ENCODE measurements at places on chromosomes 16 and 17.
A peak's percentile ranks its signal among the peaks of the same experiment; 100 is the strongest.

DNA sequence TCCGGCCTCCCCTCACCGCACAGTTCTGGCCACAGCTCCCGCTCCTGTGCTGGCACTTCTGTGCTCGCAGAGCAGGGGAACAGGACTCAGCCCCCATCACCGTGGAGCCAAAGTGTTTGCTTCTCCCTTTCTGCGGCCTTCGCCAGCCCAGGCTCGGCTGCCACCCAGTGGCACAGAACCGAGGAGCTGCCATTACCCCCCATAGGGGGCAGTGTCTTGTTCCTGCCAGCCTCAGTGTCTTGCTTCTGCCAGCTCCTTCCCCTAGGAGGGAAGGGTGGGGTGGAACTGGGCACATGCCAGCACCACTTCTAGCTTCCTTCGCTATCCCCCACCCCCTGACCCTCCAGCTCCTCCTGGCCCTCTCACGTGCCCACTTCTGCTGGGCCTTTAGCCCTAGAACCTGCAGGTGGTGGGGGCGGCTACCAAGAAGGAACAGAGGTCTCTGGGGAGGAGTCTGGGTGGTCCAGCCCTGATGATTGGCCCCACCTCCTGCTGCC lies 645 bp upstream of the ELMO3 start:
- peak; percentile 46 for DNase-seq

DNA sequence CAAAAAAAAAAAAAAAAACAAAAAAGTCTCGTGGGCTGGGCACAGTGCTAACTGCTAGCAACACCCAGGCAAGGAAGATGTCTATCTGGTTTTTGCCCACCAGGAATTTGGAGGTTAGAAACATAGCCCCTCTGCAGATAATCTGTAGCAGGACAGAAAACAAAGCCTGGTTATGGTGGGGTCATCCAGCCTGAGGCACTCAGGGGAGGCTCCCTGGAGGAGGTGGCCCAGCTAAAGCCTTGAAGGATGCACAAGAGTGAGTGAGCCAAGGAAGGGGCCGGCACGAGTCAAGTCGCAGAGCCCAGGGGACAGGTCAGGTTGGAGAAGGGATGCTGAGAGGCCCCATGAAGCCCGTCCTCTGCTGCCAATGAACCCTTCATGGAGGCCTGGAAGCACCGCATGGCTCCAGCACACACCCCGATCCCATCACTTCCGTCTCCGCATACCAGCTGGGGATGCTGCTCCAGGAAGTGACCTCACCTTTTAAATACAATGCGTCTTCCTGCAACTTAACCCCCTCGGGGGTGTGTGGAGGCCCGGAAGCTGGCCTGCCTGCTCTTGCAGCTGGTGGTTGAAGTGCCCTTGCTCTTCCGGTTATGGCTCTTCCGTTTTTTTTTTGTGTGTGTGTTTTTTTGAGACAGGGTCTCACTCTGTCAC lies 86.5 kb downstream of the ENGASE start:
- DNase-seq: peak; percentile 43

DNA sequence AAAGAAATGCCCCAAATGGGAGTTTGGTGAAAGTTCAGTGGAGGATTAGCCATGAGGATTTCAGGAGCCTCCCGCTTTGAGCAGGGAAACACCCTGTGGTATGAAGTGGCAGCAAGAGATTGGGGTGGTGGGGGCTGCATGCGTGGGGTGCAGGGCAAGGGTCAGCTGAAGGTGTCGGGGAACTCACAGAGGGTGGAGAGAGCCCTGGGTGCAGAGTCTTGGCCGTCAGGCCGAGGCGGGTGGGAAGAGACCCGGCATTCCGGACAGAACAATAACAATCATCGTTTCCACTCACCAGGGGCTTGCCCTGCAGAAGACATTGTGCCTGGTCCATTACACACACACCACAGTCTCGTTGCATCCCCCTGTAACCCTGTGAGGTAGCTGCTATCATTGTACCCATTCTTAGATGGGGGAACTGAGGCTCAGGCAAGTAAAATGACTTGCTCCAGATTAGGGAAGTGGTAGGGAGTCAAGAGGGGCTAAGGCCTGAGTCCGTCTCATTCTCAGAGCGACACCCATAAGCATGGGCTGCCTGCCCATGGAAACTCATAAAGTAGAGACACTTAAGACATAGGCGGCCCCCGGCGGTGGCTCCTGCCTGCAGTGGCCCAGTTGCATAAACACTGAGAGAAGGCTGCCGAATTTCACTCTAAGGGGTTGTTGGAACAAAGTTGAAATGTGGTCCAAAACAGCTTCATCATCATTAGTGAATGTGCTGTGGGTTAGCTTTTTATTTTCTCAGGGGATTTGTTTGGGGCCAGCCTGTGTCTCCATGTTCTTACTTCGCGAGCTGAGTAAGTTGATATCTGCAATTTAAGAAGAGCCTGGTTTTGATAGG lies 93.3 kb downstream of the CMIP start:
- DNase-seq: no peak

DNA sequence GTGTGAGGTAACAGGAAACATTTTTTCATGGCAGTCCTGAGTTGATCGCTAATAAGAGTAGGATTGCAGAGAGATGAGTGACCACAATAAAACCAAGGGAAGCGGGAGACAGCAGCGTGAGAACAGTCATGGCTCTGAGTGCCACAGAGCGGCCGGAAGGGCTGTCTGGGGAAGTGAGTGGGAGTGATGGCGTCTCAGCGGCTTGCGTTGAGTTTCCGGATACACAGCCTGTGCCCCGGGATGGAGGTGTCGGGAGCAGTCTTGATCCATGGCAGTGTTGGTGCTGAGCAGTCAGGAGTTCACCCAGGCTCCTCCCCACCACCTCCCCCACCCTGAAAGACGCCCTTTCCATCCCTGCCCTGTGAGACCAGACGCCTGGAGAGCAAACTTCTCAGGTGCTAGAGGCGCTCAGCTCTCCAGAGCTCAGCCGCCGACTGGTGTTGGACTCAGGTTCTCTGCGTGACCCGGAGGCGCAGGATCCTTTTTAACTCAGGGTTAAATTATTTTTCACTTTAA lies 59.8 kb downstream of the BANP start:
- DNase-seq: no peak

- DNase-seq: no peak
These were observed 21.6 kb upstream of the CACNG5 start for GRCh38 chr17:66813296-66813695.

DNA sequence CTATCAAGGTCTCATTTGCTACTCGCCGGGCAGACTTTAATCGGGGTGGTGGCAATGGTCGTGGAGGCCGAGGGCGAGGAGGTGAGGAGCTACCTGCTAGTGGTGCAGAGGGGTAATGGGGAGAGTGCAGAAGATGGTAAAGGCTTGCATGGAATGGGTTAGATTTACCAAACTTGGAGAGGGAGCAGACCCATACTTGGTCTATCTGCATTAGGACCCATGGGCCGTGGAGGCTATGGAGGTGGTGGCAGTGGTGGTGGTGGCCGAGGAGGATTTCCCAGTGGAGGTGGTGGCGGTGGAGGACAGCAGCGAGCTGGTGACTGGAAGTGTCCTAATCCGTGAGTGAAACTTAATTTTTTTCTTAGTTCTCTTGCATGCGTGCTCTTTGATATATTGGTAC lies 10.1 kb downstream of the FUS start:
- no peak for DNase-seq

GRCh38 chr16:84818989-84819643 lies 669 bp upstream of the CRISPLD2 start:
- DNase-seq: no peak

DNA sequence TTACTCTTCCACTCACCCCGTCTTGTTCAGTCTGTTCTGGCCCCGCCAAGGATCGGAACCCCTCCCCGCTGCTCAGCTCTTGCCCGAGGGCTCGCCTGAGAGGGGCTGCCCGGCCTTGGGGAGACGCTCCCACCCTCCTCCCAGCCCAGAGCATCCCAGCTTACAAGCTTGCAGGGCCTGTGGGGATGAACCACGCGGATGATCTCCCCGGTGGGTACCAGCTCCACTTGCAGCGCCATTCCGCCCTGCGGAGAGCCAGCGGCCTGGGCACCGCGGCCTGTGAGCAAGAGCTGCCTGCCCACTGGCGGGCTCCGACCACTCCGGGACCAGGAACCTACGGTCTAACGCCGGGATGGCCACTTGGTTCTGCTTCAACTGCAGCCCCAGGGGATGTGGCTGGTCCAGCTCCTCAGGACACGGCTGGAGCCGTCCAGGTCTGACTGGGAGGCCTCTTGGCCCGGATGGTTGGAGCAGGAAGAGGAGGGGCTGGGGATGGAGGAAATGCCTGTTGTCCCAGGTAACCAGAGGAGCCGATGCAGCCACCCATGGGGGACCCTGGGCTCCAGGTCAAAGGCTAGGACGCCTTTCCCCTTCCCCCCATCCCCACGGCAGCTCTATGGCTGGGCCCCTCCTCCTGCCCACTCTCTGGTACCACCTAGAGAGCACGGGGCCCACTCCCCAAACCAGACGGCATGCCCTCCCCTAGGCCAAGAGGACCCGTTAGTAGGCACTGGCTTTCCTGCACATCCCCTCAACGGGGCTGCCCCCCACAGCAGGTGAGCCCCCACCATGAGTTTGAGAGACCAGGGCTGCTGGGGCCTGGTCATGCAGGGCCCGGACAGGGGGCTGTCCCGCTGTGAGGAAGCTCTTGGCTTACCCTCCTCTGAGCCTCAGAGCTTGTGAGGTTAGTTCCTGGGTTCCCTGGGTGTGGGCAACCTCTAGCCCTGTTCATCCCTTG lies at the start of gene MYO1C:
TSS of gene MYO1C (minus strand) at position 438 of the 958 bp plus-strand sequence. CDS start at position 239, 199 bp downstream.
- no peak for DNase-seq

GRCh38 chr17:38717139-38717745 lies 12.2 kb downstream of the MLLT6 start:
- no peak for DNase-seq

GRCh38 chr16:73037331-73037745 lies 10.6 kb downstream of the ZFHX3 start:
- no peak for DNase-seq

DNA sequence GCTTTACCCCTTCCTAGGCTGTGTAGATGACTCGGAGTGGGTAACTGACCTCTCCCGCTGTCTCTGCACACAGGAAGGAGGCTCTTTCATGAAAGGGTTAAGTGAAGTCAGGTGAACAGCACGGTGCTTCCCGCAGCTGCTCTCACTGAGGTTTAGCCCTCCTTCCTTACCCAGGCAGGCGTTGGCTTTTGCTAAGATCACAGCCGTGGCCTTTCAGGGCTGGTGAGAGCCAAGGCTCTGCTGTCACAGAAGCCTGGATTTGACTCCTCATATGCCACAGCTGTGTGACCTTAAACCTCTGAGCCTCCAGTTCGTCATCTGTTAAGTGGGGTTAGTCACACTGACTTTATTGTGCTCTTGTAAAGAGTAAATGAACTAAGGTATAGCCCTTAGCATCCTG lies 90.9 kb upstream of the PLCG2 start:
- DNase-seq: no peak

DNA sequence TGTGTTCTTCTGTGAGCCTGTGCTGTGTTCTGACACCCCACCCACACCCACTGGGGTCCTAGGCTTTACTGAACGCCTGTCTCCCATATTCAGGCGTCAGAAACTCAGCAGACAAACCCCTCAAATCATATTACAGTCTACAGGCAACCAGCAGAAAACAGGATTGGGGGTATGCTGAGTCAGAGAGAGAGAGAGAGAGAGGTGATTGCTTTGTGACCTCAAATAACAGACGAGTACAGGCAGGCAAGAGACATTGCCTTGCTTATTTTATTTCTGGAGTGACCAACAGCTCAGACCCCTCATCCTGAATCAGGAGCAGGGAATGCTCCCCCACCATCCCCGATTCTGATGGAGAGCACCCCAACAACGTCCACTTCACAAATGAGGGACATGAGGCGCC lies 473.9 kb downstream of the PMP22 start:
- no peak for DNase-seq

GRCh38 chr17:27667656-27668487 lies 36.9 kb downstream of the LGALS9 start:
- DNase-seq: no peak

DNA sequence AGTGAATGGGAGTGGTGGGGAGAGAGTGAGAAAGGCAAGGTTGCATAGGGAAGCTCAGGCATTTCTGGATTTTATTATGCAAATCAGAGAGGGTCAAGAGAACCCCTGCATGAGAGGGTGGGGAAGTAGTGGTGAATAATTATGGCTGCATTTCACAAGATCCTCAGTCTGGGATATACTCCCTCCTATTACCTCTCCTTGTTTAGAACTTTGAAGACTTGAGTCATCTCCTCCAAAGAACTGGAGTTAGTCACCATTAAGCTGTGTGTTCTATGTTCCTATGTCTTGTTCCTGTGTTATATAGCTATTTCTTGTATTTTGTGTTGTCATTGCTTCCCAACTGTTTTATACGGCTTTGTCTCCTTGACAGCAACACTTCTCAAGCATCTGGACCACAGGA lies 18.4 kb downstream of the SOX9 start:
- DNase-seq: no peak

DNA sequence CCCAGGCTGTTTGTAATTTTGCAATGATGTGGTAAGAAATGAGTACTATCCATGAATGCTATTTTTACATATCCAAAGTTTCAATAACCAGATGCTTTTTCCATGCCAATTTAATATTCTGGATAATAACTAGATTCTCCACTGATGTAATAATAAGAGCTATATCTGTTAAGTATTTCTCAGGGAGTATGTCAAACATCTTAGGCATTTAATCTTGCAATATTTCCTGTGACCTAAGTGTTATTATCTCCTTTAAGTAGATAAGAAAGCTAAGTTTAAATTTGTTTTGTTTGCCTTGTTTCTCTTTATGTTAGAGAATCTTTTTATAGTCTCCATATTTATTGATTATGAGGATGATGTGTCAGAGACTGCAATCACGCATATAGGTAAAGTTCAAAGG lies 32.3 kb upstream of the HS3ST3A1 start:
- DNase-seq: no peak

GRCh38 chr16:69217433-69217832 lies 30.5 kb downstream of the SNTB2 start:
- DNase-seq: no peak

- no peak for DNase-seq
These were observed 10.1 kb downstream of the UBFD1 start for GRCh38 chr16:23567602-23568001.

DNA sequence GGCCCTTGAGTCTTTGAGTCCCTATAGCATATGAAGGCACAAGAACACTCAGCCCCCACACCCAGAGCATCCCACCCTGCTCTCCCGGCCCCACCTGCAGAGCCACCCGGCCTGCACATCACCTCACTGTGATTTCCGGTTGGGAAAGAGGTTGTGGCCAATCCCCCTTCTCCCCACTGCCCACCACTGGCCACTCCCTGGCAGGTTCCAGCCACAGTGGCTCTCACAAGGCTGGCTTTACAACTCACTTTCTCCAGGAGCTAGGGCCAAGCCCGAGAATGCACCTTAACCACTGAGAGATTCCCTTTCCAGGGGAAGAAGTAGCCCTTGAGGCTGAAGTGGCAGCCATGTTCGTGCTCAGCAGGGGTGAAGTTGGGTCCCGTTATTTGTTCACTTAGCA lies 123.9 kb downstream of the C16orf78 start:
- no peak for DNase-seq

DNA sequence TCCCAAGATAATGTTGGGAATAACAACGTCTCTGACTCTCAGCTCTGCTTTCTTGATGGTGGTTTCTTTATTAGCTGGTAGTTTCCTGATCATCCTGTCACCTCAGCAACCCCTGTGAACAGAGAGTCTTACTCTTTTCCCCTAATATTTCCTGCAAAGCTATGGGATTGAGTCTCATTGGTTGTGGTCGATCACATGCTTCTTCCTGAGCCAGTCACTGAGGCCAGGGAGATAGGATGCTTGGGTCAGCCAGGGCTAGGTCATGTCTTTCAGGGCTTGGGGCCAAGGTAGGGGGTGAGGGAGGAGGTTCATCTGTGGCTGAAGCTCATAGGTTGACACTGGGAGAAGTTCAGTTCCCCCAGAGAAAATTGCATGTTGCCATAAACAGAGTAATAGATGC lies 114.3 kb downstream of the ABCC1 start:
- no peak for DNase-seq

GRCh38 chr17:14776791-14777190 lies 475.9 kb downstream of the HS3ST3B1 start:
- DNase-seq: no peak

Measured in NCI-H1436 (cell line).